Mesenteric fat pad (tissue), 1 donor: ENCODE measurements at places on chromosomes 12 and 14.
A peak's percentile ranks its signal among the peaks of the same experiment; 100 is the strongest.

GRCh38 chr12:2284321-2284813, 231.6 kb downstream of the CACNA1C start:
- DNase-seq: peak; percentile 22

- no peak for DNase-seq
Observed at GRCh38 chr12:62659453-62660295, 193.0 kb downstream of the MON2 start.

- no peak for DNase-seq
Observed at GRCh38 chr12:64009321-64010068, 165.0 kb downstream of the SRGAP1 start.

GRCh38 chr14:95315156-95315555, 4.6 kb downstream of the CLMN start:
- no peak for DNase-seq

- DNase-seq: no peak
Observed at GRCh38 chr14:100653409-100653808, 66.2 kb upstream of the BEGAIN start.

DNA sequence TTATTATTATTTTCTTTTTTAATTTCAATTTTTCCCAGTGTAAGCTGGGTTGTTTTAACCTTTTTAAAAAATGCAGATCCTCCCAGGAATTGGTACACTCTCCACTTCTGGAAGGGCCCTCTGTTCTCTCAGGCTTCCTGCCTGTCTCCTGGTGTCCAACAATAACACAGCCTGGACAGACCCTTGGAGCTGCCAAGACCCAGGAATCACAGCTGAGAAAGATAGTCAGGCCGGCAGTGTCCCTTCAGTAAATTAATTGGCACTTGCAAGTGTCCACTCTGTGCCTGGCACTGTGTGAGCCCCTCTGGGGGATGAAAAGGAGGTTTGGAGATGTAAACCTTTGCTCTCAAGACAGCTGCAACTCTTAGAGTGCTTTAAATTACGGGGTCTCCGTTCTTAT, 113.3 kb downstream of the SMOC1 start:
- DNase-seq: no peak

GRCh38 chr12:58563621-58564020, 356.7 kb downstream of the LRIG3 start:
- no peak for DNase-seq

GRCh38 chr12:6641131-6641530, 5.4 kb upstream of the LPAR5 start:
- DNase-seq: no peak

DNA sequence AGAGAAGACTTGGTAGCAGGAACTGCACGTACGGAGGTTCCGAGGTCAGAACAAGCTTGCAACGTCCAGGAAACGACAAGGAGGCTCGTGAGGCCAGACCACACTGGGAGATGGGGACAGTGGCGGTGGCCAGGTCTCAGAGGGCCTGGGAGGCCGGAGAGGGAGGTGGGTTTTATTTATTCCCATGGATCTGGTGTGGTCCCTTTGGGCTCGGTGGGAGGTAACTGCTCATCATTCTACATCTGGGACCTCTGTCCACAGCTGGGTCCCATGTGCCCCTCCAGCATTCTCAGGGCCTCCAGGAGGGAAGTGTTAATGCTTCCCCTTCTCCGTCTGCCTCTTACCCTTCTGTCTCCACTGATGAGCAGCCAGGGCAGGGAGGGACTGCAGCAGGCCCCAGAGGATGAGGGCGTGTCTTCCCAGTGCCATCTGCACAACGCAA, 35.7 kb upstream of the NCOR2 start:
- DNase-seq: no peak

DNA sequence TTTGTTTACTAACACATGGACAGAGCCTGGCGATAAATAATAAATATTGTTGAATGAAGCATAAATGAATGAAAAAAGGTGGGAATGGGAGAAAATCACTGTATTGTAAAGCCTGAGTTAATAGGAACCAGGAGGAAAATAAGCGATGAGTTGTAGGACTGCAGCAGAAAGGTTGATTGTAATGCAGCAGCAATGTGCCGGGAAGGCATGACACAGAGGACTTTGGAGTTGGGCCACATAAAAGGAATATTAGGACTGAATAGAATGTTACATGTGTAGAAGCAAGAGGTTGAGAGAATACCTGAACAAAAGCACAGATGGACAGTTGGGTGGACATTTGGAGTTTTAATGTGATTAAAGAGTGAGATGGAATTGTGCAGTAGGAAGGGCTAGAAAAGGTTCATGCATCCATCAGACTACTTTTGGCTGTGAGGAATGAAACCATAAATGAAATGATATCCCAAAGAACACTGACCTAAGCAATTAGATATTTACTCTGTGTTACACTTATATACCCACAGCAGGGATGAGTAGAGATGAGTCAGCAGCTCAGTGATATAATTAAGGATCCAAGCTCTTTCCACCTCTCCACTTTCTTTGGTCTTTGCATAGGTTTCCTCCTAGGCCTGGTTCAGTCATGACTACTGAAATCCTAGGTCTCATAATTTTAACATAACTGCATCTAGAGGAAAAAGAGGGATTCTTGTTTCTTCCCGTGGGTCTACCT, 55.4 kb downstream of the CCER1 start:
- DNase-seq: no peak

- DNase-seq: no peak
Observed at GRCh38 chr14:57486767-57487379, 6.8 kb downstream of the CCDC198 start.

DNA sequence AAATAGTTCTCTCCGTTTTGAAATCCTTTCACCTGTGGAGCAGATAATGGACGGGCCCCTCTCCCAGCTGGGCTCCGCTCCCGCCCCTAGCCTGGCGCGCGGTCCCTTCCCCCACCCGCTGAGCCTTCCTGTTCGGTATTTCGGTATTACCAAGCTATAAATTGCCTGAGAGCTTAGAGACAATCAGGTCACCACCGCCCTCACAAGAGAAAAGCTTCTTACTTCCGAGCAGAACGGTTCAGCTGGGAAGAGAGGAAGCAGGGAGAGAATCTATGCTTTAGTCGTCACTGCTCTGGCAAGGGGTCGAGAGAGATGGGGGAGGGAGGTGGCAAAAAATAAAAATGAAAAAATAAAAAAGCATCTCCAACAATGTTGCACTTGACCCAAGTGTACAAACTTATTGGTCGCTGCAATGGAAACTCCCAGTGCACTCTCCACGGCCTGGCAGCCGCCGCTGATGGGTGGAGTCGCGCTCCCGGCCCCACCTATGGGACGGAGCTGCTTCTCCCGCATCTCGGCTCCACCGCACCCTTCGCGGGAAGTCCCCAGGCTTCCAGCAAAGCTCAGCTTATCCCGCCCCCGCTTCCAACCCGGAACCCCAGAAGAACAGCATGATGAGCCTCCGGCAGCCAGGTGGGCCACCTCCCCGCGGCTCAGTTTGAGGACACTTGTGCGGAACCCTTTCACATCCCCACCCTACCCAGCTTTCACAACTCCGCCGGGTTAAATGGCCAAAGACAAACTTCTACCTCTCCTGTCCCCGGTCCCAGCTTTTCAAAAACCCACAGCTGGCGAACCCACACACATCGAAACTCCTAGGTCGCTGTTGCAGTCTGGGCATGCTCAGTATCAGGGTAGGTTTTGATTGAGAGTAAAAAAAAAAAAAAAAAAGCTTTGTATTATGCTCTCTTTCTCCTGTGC, 832 bp upstream of the SYT1 start:
- DNase-seq: peak; percentile 83

DNA sequence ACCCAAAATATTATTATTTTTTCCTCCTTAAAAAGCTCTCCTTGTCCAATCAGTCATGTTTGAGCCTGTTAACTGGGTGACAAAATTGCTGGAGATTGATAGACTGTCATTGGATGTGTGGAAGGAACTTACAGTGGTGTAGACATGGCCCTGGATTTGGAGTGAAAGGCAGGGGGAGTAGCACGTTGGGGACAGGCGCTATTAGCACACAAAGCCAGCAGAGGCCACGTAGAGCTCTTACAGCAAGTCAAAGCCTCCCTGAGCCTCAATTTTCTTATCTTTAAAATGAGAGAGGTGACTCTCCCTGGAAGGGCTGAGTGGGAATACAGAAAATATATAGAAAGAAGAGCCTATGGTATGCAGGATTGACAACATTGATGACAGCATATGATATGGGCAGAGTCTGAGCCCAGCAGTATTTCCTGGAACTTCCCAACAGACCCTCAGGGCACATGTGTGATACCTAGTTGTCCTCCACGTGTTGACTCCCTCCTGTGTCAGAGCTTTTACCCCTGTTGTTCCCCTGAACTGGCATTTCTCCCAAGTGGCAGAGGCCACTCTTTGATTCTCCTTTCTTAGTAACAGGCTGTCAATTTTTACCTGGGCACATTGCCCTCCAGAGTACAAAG, 504.9 kb downstream of the VRK1 start:
- no peak for DNase-seq

DNA sequence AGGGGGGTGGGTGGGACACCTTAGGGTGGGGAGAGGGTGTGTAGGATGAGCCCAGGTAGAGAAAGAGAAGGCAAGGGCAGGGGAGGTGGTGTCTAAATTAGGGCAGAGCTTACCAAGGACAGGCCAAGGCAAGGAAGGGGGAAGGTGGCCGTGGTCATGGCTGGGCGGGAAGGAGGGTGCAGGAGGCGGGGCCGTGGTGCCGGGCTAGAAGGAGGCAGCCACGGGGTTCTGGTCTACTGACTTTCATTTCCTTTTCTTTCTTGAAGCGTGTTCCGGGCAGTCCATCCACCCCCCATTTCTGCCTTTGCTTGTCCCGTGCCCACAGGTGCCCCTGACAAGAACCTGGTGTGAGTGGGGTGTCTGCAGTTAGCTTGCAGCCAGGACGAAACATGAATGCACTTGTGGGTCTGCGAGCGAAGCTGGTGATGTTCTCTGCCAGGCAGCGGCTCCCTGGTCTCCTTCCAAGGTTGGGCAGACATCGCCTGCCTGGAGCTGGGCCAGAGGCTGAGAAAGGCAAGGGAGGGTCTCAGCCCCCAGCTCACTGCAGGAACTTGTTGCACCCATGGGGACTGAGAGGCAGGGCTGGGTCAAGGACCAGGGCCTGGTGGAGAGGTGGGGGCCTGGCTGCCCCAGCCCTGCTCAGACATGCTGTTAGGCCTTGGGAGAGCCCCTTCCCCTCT, 58.2 kb downstream of the KIF26A start:
- no peak for DNase-seq

- DNase-seq: no peak
Observed at GRCh38 chr12:115351514-115352077, 667.6 kb upstream of the TBX3 start.

GRCh38 chr12:13211191-13211858, 14.8 kb downstream of the EMP1 start:
- DNase-seq: no peak

DNA sequence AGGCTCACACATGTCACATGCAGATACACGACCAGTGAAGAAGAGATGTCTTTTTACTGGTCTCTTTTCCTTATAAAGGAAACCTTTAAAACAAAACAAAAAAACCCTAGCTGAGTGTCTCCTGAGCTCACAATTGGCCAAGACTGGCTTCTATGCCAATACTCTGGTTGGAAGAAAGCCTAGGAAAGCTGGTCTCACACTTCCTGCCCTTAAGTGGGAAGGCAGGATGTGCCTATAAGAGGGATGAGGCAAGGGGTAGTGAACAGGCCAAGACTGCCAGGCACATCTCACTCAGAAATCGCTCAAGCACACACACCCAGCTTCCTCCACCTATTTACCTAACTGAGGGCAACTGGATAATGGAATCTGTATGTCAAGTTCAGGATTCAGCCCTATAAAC, 50.0 kb downstream of the SOCS2 start:
- no peak for DNase-seq

- DNase-seq: no peak
Observed at GRCh38 chr12:47910981-47911380, 6.2 kb upstream of the VDR start.

- no peak for DNase-seq
Observed at GRCh38 chr14:60350366-60350720, 101.3 kb downstream of the PPM1A start.

- no peak for DNase-seq
Observed at GRCh38 chr14:32020882-32021281, 56.2 kb upstream of the ARHGAP5 start.

DNA sequence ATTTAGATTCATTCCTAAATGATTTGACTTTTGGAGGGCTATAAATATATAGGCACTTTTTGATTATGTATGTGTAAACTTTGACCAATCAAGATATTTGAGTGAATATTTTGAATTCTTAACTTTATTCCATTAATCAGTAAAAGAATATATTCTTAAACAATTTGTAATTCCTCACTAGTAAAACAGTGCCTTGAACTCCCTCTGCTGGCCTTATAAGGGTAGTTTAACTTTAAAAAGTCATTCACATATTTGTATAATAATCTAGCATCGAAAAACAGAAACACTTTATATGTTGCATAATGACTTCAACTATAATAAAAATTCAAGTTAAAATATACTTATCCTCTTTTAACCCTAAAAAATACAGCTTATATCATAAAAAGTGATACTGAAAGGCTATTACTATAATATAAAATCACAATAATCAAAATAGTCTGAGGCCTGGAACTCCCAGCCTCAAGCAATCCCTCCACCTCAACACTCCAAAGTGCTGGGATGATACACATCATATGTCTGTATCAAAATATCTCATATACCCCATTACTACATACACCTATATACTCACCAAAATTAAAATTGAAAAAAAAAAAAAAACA, 31.2 kb downstream of the CCDC59 start:
- no peak for DNase-seq

DNA sequence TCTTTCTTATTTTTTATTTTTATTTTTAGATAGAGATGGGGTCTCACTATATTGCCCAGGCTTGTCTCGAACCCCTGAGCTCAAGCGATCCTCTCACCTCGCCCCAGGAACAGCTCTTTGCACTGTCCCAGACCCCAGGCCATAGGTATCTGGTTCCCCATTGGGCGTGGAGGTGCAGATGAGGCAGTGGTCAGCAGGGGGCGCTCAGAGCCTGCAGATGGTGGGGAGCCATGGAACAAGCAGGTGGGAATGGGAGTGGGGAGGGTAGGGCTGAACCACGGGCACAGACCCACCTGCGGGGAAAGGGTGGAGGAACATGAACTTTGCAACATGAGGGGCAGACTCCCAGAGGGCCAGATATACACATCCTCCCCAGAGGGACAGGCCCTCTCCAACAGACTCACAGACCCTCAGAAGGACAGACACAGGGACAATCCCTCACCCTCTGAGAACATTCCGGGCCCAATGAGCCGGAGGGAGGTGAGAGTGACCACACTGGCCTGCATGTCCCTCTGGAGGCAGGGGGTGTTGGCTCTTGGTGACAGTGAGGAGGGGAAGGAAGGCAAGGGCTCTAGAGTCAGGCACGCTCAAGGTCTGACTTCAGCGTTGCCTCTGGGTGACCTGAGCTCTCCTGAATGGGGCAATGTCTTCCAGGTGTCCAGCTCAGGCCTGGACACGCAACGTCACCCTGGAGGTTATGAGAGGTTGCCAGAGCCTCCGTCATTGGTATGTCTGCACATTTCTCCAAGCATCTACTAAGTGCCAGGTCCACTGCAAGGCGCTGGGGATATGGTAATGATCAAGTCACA, 34.9 kb downstream of the KRT80 start:
- DNase-seq: no peak
